HEK293T (cell line): ENCODE measurements at places on chromosomes 7 and 10.
A peak's percentile ranks its signal among the peaks of the same experiment; 100 is the strongest.

- DNase-seq, result no peak
Measured at GRCh38 chr7:80922253-80923049, 3.6 kb upstream of the SEMA3C start.

- peak; percentile 15 for DNase-seq
Measured at GRCh38 chr10:3235996-3236510, 63.5 kb upstream of the PITRM1 start.

- no peak for DNase-seq
Measured at GRCh38 chr7:107816011-107816566, 13.1 kb upstream of the SLC26A3 start.

DNA sequence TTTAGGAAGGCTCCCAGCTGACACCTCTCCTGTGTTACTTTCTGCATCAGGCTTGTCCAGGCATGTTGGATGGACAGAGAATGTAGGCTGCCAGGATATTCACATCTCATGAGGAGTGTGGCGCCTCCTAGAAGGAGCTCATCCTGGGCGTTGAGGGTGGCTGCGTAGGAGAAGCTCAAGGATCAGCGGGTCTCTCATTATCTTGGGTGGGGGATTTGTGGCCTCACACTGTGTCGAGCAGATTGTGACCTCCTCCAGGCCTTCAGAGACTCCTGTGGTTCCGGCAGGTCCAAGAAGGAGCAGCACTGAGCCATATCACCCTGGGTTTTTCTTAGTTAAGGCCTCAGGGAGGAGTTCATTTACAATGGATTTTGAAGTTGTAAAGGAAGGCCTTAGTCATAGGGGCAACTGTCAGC is 8.7 kb upstream of the COBL start:
- DNase-seq, result no peak

GRCh38 chr7:13822678-13823077 is 166.8 kb downstream of the ETV1 start:
- no peak for DNase-seq

- no peak for DNase-seq
Measured at GRCh38 chr10:26499426-26499825, 61.3 kb downstream of the APBB1IP start.

GRCh38 chr7:101173752-101174244 is 6.3 kb downstream of the NAT16 start:
- DNase-seq, result peak; percentile 86

DNA sequence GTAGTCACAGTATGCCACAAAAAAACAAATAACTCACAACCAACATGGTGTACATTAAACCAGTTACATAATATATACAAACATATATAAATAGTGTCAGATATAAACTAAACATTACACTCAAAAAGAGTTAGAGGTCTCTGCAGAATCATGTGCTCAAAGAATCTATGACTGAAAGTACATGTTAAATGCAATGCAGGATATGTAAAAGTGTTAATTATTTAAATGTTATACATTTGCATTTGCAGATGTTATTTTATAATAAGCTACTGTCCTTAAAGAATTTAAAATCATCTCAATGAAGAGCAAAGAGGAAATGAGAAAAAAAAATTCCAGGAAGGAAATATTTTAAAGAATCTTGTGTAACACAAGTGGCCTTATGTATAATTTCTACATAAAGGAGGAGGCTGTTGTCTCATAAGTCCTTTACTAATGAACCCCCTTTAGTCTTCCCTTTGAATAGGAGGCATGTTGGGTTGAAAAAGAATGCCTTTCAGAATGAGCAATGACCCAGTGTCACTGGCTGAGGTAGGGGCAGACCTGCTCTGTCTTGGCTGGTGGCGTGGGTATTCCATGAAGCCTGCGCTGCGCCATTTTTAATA is 148.9 kb downstream of the ITGA8 start:
- no peak for DNase-seq

- no peak for DNase-seq
Measured at GRCh38 chr7:1720326-1720725, 50.2 kb downstream of the ELFN1 start.

GRCh38 chr10:62183857-62184795 is 84.5 kb downstream of the RTKN2 start:
- no peak for DNase-seq

GRCh38 chr10:116630020-116630419 is 9.3 kb downstream of the PNLIPRP2 start:
- DNase-seq, result no peak

DNA sequence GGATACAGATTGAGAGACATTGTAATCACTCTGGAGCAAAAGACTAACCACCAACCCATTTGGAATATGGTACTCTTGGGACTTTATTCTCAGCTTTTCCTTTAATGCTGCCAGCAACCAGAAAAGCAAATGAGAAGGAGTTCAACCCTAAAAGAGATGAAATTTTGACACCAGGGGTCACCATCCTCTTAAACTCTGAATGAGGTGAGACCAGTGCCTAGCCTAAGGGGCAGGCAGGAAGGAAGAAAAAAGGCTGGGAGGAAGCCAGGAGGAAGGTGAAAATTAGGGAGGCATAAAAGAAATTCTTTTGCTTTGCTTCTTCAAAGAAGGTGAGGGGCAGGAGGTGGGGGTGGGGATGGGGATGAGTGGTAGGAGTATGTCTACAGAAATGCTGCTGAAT is 135.8 kb downstream of the JAZF1 start:
- no peak for DNase-seq

DNA sequence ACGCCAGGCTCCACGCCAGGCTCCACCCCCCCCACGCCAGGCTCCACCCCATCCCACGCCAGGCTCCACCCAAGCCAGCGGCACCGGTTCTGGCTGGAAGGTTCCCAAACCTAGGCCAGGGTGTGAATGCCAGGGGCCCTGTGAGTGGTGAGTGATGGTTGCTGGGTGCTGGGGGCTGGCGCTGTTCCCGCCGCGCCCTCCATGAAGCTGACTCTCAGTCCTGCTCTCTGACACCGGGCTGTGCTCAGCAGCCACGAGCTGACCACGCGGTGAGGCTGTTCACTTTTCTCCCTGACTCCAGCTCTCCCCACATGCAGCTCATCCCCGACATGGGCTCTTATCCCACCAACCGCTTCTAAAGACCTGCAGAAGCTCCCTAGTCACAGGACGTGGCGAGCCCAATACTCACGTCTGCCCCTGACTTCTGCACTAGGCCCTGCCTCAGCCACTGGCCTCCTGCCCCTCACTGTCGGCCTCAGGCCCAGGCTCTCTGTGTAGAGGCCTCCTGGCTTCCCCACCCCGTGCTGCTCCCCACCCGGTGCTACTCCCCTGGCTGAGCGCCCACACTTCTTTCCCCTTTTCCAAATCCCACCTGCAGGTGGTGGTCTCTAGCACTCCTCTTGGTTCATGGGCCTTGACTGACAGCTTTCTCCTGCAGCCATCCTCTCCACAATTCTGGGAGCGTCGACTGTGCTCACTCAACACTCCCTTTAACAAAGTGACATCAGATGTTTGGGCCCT is 603.0 kb downstream of the PTPRN2 start:
- DNase-seq, result no peak

GRCh38 chr7:75988568-75989499 is 5.6 kb downstream of the TMEM120A start:
- DNase-seq, result no peak

DNA sequence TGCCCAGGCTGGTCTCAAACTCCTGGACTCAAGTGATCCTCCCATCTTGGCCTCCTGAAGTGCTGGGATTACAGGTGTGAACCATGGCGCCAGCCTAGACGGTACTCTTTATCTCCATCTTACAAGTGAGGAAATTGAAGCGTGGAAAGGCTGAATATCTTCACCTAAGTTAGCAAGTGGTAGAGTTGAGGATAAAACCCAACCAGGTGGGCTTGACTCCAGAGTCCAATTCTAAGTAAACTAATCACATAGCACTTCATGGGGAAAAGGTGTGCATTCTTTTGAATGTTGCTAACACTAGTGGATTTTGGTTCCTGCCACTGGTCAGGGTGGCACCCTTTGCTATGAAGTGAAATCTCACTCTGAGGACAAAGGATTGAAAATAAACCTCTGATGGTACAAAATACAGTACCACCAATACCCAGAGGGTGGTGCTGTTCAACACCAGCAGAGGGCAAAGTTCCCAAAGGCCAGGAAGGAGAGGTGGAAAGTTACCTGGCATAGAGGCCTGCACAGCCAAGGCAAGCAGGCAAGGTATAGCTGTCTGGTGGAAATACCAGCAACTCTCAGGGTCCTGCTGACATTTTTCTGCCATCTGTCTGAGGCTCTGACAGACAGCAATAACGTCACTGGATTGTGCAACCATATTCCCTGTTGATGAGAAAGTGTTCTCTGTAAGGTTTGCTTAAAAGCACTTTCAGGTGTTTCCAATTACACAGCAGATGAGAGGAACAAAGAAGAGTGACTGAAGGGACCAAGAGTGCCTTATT is 17.6 kb downstream of the ZDHHC16 start:
- DNase-seq, result peak; percentile 78

DNA sequence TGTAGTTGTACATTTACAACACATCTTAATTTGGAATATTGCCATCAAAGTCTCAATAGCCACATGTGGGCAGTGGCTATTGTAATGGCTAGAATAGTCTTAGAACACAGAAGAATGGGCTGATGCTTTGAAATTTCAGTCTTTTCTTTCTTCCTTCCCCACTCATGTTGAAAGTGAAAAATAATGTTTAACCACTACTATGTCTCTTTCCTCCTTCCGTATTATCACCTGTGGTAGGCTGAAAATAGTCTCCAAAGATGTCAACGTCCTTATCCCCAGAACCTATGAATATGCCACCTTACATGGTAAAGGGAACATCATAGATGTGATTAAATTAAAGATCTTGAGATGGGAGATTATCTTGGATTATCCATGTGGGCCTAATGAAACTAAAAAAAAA is 154.0 kb downstream of the SUGCT start:
- no peak for DNase-seq

DNA sequence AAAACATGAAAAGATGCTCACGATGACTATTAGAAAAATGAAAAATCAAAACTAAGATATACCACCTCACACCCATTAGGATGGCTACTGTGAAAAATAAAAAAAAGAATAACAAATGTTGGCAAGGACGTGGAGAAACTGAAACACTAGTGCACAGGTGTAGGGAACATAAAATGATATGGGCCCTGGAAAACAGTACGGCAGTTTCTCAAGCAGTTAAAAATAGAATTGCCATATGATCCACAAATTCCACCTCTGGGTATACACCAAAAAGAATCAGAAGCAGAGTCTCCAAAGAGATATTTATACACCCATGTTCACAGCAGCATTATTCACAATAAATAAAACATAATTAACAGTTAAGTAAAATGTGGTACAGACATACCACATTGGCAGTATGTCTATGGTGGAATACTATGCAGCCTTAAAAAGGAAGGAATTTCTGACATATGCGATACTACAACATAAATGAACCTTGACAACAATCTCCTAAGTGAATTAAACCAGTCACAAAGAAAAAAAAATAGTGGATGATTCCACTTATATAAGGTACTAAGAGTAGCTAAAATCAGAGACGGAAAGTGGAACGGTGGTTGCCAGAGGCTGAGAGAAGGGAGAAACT is 69.7 kb downstream of the KMT2C start:
- DNase-seq, result no peak

GRCh38 chr7:69518705-69519077 is 79.6 kb upstream of the AUTS2 start:
- DNase-seq, result no peak

GRCh38 chr7:42057331-42057730 is 179.7 kb downstream of the GLI3 start:
- no peak for DNase-seq

- DNase-seq, result no peak
Measured at GRCh38 chr7:2878306-2878705, 34.2 kb upstream of the GNA12 start.

DNA sequence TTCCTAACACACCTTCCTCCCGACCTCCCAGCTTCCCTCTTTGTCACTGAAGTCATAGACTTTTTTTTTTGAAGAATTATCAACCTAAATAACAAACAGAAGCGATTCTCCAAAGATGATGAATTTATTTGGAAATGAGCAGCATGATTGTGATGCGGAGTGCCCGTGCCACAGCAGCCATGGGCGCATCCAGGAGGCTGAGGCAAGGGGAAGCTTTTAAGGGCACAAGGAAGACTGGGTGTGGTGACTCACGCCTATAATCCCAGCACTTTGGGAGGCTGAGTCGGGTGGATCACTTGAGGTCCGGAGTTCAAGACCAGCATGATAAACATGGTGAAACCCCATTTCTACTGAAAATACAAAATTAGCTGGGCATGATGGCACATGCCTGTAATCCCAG is 16.2 kb upstream of the GIMAP8 start:
- no peak for DNase-seq

GRCh38 chr7:44754802-44755697 is 6.4 kb downstream of the ZMIZ2 start:
- no peak for DNase-seq

DNA sequence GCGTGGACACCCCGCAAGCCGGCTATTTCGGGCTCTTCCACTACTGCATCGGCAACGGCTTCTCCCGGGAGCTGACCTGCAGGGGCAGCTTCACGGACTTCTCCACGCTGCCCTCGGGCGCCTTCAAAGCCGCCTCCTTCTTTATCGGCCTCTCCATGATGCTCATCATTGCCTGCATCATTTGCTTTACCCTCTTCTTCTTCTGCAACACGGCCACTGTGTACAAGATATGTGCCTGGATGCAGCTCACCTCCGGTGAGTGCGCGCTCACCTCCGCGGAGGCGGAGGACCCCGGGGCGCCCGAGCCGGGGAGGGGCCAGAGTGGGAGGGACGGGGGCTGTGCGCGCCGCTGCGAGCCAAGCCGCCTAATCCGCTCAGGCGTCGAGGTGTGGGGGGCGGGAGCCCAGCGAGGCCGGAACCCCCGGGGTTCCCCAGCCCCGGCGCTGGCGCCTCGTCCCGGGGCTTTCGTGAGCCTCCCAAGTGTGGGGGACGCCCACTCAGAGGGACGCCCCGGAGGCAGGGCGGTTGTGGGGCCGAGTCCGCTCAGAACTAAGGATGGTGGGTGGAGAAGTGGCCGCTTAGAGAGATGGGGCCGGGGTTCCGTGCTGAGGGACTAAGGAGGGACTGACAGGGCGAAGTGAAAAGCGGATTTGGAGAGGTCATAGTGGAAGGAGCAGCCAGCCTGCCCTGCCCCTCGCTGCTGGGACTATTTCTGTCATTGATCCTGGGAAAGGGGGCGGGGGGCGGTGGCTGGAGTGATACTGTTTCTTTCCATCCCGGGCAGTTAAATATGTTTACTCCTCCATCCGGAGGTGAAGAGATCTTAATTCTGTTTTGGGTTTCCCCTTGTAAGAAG is 795 bp downstream of the LHFPL3 start:
- peak; percentile 8 for DNase-seq

DNA sequence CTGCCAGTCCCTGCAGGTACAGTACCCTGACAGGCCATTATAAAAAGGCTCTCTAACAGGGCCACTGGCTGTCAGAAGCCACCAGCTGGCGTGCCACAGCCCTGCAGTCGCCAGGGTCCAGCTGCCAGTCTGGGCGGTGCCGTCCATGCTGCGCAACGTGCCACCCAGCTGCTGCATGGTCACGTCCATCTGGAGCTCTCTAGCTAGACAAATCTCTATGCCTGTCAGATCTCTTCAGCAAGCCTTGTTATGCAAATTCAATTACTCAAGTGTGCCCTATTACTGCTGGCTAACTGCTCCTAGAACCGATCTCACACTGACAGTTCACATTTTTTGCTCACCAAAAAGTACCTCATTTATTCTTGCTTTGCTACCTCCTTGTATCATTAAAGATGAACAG is 75.9 kb downstream of the HIBADH start:
- DNase-seq, result no peak

GRCh38 chr7:27423290-27423689 is 180.7 kb downstream of the EVX1 start:
- DNase-seq, result no peak

- no peak for DNase-seq
Measured at GRCh38 chr7:115632636-115633035, 397.9 kb downstream of the TFEC start.

- no peak for DNase-seq
Measured at GRCh38 chr10:3793553-3793952, 8.5 kb upstream of the KLF6 start.
